Osteoblast (primary cell): ENCODE measurements at places on chromosomes 2 and 18. TPM values are rescaled to one million over a fixed set of nuclear protein-coding genes. Genes with fewer than 3 reads are reported as not detected.

The GRP gene
- not detected in 2 replicates for total RNA-seq

The MAPK4 gene
- not detected in 2 replicates for total RNA-seq

The CD8B2 gene
- total RNA-seq = not detected in 2 replicates

The KIF3C gene
- 14.4 and 17.0 TPM in 2 replicates for total RNA-seq

The DSG1 gene
- total RNA-seq = not detected in 2 replicates

The FTCDNL1 gene
- 4.7 and 5.0 TPM in 2 replicates for total RNA-seq

The ALKAL2 gene
- not detected in 2 replicates for total RNA-seq

The APOB gene
- total RNA-seq = under 0.01 TPM in 2 replicates

The AMER3 gene
- not detected in 2 replicates for total RNA-seq

The TUBA4B gene
- total RNA-seq = not detected in 2 replicates

DNA sequence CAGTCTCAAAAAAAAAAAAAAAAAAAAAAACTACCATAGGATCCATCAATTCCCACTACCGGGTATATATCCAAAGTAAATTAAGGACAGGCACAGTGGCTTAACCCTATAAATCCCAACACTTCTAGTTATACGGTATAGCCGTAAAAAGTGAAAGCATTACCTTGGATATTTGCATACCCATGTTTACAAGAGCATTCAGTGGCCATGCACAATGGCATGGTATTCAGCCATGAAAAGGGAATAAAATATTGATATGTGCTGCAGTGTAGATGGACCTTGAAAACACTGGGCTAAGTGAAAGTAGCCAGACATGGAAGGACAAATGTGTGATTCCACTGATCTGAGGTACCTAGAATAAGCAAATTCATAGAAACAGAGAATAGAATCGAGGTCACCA, 111.8 kb upstream of the CAB39 start:
- H3K4me1 ChIP-seq = no peaks in the 10 kb centered on the region
- DNase-seq = no peak
- no peak overlapping the region for H3K27ac ChIP-seq
- no peaks in the 10 kb centered on the region for H3K27me3 ChIP-seq
- no peaks in the 10 kb centered on the region for H3K36me3 ChIP-seq
- no peak overlapping the region for H3K4me3 ChIP-seq

DNA sequence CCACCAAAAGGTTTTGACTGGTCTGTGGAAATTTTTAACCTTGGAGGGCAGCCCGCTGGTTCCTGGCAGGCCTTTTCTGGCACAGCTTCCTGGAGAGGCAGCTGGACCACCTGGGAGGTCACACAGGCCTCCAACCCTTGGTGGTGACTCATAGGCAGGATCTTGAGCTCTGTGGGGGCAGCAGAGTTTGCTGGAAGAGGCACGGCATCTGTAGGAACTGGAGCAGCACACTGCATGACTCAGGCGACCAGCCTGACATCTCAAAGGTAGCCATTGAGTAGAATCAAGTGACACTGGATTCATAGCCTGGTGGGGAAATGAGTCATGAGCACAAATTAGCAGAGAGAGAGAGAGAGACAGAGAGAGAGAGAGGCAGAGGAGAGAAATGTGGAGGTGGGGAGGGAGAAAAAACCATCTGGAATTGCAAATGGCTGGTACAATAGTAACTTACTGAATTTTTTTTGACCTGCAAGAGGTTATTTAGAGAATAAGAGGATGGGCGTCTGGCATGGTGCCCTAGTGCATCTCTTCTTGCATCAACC, 57.4 kb downstream of the TRPM8 start:
- peaks cover 12% of the 10 kb centered on the region for H3K4me1 ChIP-seq
- DNase-seq = peak; percentile 96
- no peak overlapping the region for H3K4me3 ChIP-seq
- H3K27ac ChIP-seq = no peak overlapping the region
- peaks cover 14% of the 10 kb centered on the region for H3K27me3 ChIP-seq

GRCh38 chr2:227325839-227326195, 766 bp downstream of the MFF start:
- H3K36me3 ChIP-seq = peaks cover 9% of the 10 kb centered on the region
- peak overlapping the region; percentile 67 for H3K27ac ChIP-seq

- no peak overlapping the region for H3K4me3 ChIP-seq
- DNase-seq = no peak
- no peaks in the 10 kb centered on the region for H3K27me3 ChIP-seq
- H3K27ac ChIP-seq = no peak overlapping the region
These were observed 70.8 kb upstream of the NOSTRIN start for GRCh38 chr2:168731616-168732015.

DNA sequence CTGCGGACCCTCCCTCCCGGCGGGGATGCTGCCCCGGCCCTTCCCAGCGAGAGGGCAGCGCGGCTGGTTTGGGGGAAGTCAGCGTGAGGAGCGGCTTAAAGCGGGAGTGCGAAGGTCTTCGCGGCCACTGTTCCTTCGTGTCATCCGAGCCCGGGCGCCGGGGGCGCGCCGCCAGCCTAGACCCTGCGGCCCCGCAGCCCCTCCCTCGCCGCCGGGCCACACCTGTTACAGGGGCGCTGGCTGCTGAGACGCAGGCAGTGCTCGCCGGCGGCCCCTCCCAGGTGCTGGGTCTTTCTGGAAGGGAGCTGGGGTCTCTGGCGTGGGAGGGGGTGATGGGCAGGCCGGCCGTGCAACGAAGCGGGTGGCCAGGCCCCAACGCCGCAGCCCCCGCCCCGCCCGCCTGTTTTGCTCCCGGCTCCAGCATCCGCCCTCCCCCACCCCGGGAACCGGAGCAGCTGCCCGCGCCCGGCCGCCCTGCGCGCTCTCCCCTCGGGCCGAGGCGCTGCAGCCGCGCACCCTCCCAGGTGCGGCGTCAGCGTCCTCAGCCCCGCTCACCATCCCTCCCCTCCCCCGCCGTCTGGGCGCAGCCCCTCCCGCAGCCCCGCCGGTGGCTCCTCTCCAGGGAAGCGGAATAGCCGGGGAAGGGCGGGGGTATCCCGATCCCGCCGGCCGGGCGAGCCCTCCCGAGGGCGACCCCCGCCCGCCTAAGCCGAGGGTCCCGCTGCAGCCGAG, 727 bp downstream of the KIF1A start:
- DNase-seq = peak; percentile 75
- no peaks in the 10 kb centered on the region for H3K36me3 ChIP-seq
- no peaks in the 10 kb centered on the region for H3K4me1 ChIP-seq
- H3K27ac ChIP-seq = no peak overlapping the region
- peaks cover 47% of the 10 kb centered on the region for H3K27me3 ChIP-seq

GRCh38 chr2:128690869-128691268, 372.2 kb upstream of the HS6ST1 start:
- DNase-seq = no peak
- H3K36me3 ChIP-seq = no peaks in the 10 kb centered on the region
- H3K4me1 ChIP-seq = no peaks in the 10 kb centered on the region
- H3K27me3 ChIP-seq = no peaks in the 10 kb centered on the region
- H3K27ac ChIP-seq = no peak overlapping the region

DNA sequence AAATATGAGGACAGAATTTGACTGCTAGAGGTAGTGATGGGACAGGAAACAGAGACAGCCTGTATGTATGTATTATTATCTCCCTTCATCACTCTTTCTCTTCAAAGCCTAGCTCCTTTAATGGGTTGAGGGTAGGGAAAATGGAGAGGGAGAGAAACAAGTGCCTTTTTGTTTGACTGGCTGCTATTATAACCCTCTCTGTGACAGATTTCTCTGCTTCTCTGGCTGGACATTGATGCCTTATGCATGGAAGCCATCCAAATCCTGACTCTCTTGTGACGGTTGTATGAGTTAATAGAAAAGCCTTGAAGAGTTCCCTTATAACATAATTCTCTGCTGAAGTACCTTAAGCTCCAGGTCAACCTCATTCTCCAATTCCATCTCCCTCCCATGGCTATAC, 118.5 kb upstream of the COL5A2 start:
- no peaks in the 10 kb centered on the region for H3K36me3 ChIP-seq
- peaks cover 22% of the 10 kb centered on the region for H3K4me1 ChIP-seq
- H3K4me3 ChIP-seq = no peak overlapping the region
- DNase-seq = no peak
- H3K27me3 ChIP-seq = no peaks in the 10 kb centered on the region

DNA sequence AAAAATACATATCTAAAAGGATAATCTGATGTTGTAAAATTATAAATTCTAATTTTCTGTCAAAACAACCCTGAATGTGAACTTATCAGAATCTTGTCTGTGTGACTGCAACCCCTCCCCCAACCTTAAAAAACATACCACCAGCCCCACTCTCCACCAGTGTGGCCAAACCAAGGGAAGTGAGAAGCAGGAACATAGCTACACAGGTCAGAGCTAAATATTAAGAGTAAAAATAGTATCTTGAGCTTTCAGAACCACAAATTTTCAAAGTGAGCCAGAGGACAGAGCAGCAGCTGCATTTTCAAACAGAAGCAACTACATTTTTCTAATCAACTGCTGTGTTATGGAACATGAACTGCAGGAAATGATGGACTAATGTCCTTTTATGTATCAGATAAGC, 156.7 kb downstream of the SLC4A10 start:
- DNase-seq = no peak
- H3K4me3 ChIP-seq = no peak overlapping the region
- no peaks in the 10 kb centered on the region for H3K4me1 ChIP-seq

DNA sequence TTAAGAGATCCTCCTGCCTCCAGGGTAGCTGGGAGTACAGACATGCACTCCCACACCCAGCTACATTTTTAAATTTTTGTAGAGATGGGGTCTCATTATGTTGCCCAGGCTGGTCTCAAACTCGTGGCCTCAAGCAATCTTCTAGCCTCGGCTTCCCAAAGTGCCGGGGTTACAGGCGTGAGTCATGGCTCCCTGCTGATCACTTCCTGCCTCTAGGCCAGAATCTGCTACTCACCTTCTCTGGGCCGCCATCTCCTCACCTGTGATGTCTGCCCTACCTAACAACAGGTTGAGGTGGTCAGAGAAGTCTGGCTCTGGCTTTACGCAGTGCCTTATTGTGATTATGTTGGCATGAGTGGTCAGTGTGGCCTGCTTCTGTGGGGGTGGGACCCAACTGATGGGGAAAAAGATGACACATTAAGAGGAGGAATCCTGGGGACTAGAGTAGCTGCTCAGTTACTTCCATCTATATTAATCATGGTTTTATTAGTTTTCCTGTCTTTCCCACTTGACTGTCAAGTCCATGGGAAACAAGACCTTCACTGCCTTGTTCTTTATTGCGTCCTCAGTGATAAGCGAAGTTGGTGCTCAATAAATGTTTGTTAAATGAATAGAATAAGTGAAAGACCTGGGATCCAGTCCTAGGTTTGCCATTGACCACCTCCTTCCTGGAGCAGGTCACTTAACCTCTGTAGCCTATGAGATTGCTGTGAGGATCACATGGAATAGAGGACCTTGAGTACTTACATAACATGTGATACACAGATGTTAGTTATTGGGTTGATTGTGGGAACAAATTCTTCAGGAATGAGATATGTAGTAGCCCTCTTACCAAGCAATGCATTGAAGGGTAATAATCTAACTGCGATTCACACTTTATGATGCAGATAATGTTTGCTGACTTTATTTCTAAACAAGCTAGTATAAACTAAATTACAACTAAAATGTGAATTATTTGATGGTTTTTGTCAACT, 15.7 kb downstream of the KCTD1 start:
- H3K27me3 ChIP-seq = no peaks in the 10 kb centered on the region
- DNase-seq = no peak
- no peak overlapping the region for H3K27ac ChIP-seq
- no peaks in the 10 kb centered on the region for H3K36me3 ChIP-seq
- no peak overlapping the region for H3K4me3 ChIP-seq

DNA sequence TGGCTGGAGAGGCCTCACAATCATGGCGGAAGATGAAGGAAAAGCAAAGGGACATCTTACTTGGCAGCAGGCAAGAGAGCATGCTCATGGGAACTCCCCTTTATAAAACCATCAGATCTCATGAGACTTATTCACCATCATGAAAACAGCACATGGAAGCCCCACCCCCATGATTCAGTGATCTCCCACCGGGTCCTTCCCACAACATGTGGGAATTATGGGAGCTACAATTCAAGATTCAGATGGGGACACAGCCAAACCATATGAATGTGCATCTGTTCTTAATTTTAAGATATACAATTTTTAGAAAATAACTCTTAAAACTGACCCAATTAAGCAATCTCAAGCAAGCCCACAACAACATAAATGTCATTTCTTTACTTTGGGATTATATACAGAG, 12.6 kb downstream of the C18orf63 start:
- DNase-seq = no peak
- H3K4me3 ChIP-seq = no peak overlapping the region
- no peak overlapping the region for H3K27ac ChIP-seq
- H3K27me3 ChIP-seq = peaks cover 3% of the 10 kb centered on the region

GRCh38 chr2:101064868-101065549, 62.9 kb downstream of the RPL31 start:
- H3K36me3 ChIP-seq = no peaks in the 10 kb centered on the region
- DNase-seq = peak; percentile 80
- H3K27me3 ChIP-seq = no peaks in the 10 kb centered on the region
- peaks cover 6% of the 10 kb centered on the region for H3K4me1 ChIP-seq

GRCh38 chr18:60965856-60966255, 367.4 kb upstream of the CDH20 start:
- peak; percentile 4 for DNase-seq
- H3K27me3 ChIP-seq = no peaks in the 10 kb centered on the region
- H3K4me1 ChIP-seq = no peaks in the 10 kb centered on the region
- H3K27ac ChIP-seq = no peak overlapping the region
- H3K36me3 ChIP-seq = no peaks in the 10 kb centered on the region

GRCh38 chr2:200188876-200189275, 117.6 kb upstream of the SPATS2L start:
- H3K27ac ChIP-seq = no peak overlapping the region
- DNase-seq = no peak
- no peaks in the 10 kb centered on the region for H3K4me1 ChIP-seq
- H3K4me3 ChIP-seq = no peak overlapping the region
- H3K36me3 ChIP-seq = no peaks in the 10 kb centered on the region
- peaks cover 25% of the 10 kb centered on the region for H3K27me3 ChIP-seq

- no peaks in the 10 kb centered on the region for H3K27me3 ChIP-seq
- peaks cover 9% of the 10 kb centered on the region for H3K36me3 ChIP-seq
- H3K4me1 ChIP-seq = peaks cover 14% of the 10 kb centered on the region
These were observed 86.6 kb downstream of the FAM228A start for GRCh38 chr2:24261441-24261840.

- no peak for DNase-seq
- no peaks in the 10 kb centered on the region for H3K4me1 ChIP-seq
- no peak overlapping the region for H3K4me3 ChIP-seq
- H3K27me3 ChIP-seq = no peaks in the 10 kb centered on the region
- H3K36me3 ChIP-seq = no peaks in the 10 kb centered on the region
These were observed 815.0 kb upstream of the ID2 start for GRCh38 chr2:7866825-7867224.

DNA sequence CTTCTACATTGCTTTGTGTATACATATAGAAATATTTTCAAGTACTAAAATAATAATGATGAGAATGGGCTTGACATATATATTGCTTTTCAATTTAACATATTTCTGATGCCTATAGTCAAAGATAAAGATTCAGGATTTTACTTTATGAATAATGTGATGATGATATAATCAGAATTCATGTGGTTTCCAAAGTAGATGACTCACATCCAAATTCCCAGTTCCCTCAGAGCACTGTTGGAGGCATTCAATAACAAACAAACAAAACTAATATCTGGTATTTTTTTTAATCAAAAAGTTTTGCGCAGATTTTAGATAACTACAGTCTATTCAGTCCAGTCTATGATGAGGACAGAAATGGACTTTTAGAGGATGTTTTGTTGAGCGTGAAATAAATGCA, 2094.5 kb upstream of the CELF4 start:
- DNase-seq = no peak
- no peaks in the 10 kb centered on the region for H3K36me3 ChIP-seq
- H3K27me3 ChIP-seq = no peaks in the 10 kb centered on the region
- H3K4me3 ChIP-seq = no peak overlapping the region
- H3K27ac ChIP-seq = no peak overlapping the region
- H3K4me1 ChIP-seq = no peaks in the 10 kb centered on the region
